ENCODE measurements at places on chromosomes 1 and 21. TPM values are rescaled to one million over a fixed set of nuclear protein-coding genes. Genes with fewer than 3 reads are reported as not detected.

MMP23B gene
- total RNA-seq, result 5.3 TPM

GRCh38 chr1:23897083-23897482 is 16.1 kb downstream of the CNR2 start:
- DNase-seq, result no peak

- DNase-seq, result no peak
Observed at GRCh38 chr1:212964102-212964501, 13.8 kb downstream of the VASH2 start.

KIFAP3 gene
- 24.6 TPM for total RNA-seq

KRTAP11-1 gene
- not detected for total RNA-seq

OPRD1 gene
- total RNA-seq, result 0.67 TPM

CNR2 gene
- total RNA-seq, result not detected

DNA sequence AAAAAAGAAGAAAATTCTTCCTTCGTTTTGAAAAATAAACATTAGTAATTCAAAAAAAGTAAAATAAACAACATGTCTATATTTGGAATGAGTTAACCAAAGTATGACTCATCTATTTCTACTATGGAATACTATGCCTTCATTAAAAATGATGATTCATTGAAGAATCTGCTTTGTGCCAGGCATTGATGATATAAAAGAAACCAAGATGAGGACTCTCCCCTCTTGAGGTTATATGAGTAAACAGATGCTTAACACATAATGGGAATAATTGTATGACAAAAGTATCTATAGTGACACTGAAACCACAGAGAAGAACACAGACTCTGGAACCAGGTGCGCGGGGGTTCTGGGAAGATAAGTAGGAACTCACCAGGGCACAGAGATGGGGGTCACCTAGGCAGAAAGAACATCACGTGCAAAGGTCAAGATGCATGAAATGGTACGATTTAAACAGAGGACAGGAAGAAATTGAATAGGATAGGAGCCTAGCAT is 18.8 kb downstream of the ELF3 start:
- no peak for DNase-seq

CDCA8 gene
- 20.6 TPM for total RNA-seq

MCOLN3 gene
- total RNA-seq, result 23.7 TPM

GRCh38 chr1:92679980-92680379 is 104.9 kb downstream of the EVI5 start:
- no peak for DNase-seq

GNG4 gene
- total RNA-seq, result 19.6 TPM

ESRRG gene
- 8.3 TPM for total RNA-seq

All from progenitor cell of endocrine pancreas (in vitro differentiated cells).